ENCODE measurements at places on chromosomes 16 and 17.

DNA sequence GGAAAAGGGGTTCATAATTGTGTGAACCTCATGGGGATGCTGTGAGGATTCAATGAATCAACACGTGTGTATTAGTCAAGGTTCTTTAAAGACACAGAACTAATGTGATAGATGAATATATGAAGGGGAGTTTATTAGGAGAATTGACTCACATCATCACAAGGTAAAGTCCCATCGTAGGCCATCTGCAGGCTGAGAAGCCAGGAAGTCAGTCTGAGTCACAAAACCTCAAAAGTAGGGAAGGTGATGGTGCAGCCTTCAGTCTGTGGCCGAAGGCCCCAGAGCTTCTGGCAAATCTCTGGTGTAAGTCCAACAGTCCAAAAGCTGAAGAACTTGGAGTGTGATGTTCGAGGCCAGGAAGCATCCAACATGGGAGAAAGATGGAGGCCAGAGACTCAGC, 413.4 kb downstream of the CDH13 start:
- peak; percentile 66 for DNase-seq

DNA sequence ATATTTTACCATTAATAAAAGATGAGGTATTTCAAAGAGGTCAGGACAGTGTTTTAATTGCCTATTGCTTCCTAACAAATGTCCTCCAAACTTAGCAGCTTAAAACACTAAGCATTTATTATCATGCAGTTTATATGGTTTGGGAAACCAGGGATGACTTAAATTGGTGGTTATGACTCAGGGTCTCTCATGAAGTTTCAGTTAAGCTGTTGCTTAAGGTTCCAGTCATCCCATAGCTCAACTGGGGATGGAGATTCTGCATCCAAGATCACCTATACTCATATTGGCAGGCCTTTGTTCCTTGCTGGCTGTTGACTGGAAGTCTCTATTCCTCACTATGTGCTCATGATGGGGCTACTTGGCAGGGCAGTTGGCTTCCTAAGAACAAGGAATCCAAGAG, 1329.9 kb upstream of the GOT2 start:
- peak; percentile 0 for DNase-seq

- DNase-seq: no peak
These were observed 13.5 kb downstream of the CUEDC1 start for GRCh38 chr17:57941384-57942370.

GRCh38 chr16:70747703-70748631, 53.0 kb downstream of the VAC14 start:
- DNase-seq: no peak

DNA sequence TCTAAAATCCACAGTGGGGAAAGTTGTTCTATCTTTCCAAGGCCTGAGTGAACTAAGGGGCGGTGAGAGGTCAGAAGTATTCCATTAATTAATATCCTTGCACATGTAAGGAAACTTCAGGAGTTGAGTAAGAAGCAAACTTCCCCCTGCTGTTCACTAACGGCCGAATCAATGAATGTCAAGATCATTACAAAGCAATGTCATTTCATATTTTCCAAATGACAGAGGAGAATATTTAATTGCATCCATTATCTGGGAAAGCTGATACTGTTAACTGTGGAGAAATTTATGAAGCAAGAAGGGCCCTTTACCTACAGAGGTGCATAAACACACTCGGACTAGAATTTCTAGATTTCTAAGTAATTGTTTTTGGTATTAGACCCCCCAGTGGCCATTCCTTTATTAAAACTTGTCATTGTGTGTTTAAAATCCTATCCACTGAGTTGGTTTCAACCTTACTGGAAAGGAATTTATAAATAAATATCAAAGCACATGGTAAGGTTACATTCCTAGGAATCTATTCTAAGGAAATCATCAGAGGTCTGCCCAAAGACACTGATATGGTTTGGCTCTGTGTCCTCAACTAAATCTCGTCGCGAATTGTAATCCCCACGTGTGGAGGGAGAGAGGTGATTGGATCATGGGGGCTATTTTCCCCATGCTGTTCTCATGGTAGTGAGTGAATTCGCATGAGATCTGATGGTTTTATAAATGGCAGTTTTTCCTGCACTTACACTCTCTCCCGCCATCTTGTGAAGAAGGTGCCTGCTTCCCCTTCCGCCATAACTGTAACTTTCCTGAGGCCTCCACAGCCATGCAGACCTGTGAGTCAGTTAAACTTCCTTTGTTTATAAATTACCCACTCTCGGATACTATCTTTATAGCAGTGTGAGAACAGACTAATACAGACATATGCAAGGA, 20.4 kb upstream of the SMURF2 start:
- peak; percentile 85 for DNase-seq

- DNase-seq: no peak
These were observed 21.2 kb upstream of the LRRC37A start for GRCh38 chr17:46273541-46274236.

GRCh38 chr16:22670044-22670536, 143.9 kb upstream of the HS3ST2 start:
- peak; percentile 24 for DNase-seq
